HFFc6 (cell line): ENCODE measurements at places on chromosomes 6 and 20. TPM values are rescaled to one million over a fixed set of nuclear protein-coding genes. Genes with fewer than 3 reads are reported as not detected.

DNA sequence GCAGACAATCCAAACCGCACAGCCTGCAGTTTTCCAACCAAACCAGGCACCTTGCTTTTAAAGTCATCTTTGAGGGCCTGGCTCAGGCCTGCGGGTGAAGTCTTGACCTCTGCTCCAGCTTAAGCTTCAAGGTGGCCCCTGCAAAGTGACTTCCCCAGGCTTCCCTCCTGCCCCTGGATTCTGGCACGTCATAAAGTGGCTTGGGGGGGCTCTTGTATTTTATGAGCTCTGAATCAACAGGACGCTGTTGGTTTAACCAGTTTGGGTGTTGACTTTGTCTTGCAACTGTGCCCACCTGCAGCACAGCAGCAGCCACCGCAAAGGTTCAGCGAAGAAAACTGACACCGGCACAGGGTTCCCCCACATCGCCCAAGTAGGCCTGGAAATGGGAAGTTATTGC lies 81.2 kb downstream of the NFATC2 start:
- DNase-seq = no peak
- H3K4me3 ChIP-seq = no peak overlapping the region
- peaks cover 3% of the 10 kb centered on the region for H3K27me3 ChIP-seq
- 0 out of 2 replicates have a peak, but pooled peaks cover 5% of the 10 kb centered on the region for H3K36me3 ChIP-seq
- no peak overlapping the region for H3K27ac ChIP-seq

DNA sequence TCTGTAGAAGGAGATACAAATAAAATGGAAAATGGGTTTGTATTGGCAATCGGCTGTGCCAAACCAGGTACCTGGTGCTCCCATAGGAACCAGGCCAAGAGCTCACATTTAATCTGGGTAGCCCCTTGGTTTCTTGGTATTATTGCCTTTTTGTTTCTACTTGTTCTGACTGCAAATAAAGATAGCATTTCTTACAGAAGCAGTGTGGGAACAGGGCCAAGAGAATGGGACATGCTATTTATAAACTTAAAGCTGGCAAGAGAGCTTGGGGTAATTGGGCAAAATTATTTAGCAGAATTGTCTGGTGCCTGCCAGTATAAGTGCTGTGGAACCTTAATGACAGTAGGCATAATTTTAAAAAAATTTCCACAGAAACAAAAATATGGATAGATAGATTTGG lies 113.5 kb upstream of the GLP1R start:
- no peak overlapping the region for H3K27ac ChIP-seq
- DNase-seq = no peak
- no peak overlapping the region for H3K4me3 ChIP-seq
- no peaks in the 10 kb centered on the region for H3K36me3 ChIP-seq
- H3K4me1 ChIP-seq = no peaks in the 10 kb centered on the region

- no peak for DNase-seq
- H3K36me3 ChIP-seq = peaks cover 24% of the 10 kb centered on the region
- H3K4me3 ChIP-seq = no peak overlapping the region
- peaks cover 13% of the 10 kb centered on the region for H3K4me1 ChIP-seq
- H3K27me3 ChIP-seq = no peaks in the 10 kb centered on the region
These were observed 67.5 kb downstream of the KCNQ5 start for GRCh38 chr6:72689107-72689954.

DNA sequence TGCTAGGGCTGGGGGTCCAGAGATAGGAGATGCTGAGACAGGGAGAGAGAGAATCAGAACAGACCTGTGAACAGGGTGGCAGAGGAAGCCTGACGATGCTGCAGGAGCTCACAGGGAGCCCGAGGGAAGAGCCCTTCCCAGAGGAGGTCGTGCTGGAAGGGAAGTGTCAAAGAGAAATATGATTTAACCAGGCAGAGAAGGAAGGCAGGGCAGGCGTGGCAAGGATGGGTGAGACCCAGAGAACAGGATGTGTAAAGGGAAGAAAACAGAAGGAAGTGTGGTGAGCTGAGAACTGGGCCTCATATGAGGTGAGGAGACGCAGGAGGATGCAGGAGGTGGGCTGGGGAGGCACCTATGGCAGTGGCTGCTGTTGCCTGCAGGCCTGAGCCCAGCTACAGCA lies 105.6 kb downstream of the ZDHHC14 start:
- H3K27ac ChIP-seq = no peak overlapping the region
- H3K4me1 ChIP-seq = no peaks in the 10 kb centered on the region
- no peaks in the 10 kb centered on the region for H3K36me3 ChIP-seq
- H3K27me3 ChIP-seq = peaks cover 4% of the 10 kb centered on the region

- DNase-seq = no peak
- no peaks in the 10 kb centered on the region for H3K36me3 ChIP-seq
- peaks cover 20% of the 10 kb centered on the region for H3K4me1 ChIP-seq
- H3K27ac ChIP-seq = no peak overlapping the region
These were observed 536 bp upstream of the RAET1G start for GRCh38 chr6:149923327-149923986.

DNA sequence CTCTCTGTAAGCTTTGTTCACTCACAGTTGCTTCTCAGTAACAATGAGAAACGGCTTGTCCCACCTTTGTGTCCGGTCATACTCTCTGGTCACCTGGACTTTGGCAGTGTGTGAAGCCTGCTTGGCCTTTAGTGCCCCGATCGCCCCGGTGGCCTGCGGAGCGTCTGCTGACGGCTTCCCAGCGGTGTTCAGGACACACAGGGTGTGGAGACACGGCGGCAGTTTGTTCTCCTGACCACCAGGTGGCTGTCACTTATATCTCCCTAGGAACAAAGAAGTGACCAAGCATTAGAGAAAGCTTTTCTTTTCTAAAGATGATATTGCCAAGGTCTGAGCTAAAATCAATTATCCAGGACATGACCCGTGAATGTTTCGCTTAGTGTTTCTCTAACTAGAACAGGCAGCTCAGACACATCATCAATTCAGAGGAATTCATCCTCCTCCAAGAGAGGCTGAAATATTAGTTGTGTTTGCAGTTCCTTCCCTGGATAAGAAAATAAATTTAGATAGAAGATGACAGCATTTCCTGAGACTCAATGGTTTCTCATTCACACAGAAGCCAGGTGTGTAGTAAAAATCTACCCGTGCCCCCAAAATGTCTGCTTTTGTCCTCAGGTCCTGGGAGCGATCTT lies 167.4 kb upstream of the THBS2 start:
- no peak overlapping the region for H3K27ac ChIP-seq
- no peak overlapping the region for H3K4me3 ChIP-seq
- H3K4me1 ChIP-seq = no peaks in the 10 kb centered on the region
- H3K36me3 ChIP-seq = no peaks in the 10 kb centered on the region
- peak; percentile 23 for DNase-seq

DNA sequence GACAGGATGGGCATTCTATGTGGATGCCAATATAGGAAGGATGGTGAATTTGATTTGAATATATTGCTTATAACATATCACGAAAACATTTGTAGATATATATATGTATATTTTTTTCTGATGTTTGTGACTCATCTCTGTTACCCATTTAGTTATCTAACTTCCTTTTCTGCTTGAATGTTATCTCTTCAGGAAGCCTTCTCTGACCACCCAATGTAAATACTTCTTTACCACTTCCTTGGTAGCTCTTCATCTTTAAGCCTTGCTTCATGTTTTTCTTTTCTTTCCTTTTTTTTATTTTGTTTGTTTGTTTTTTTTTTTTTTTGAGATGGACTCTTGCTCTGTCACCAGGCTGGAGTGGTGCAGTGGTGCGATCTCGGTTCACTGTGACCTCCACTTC lies 260.5 kb upstream of the EPHA7 start:
- H3K27me3 ChIP-seq = no peaks in the 10 kb centered on the region
- no peak for DNase-seq
- H3K4me3 ChIP-seq = no peak overlapping the region

GRCh38 chr20:16387666-16388065 lies 185.6 kb downstream of the KIF16B start:
- no peaks in the 10 kb centered on the region for H3K4me1 ChIP-seq
- H3K27me3 ChIP-seq = no peaks in the 10 kb centered on the region
- no peak overlapping the region for H3K4me3 ChIP-seq
- H3K36me3 ChIP-seq = no peaks in the 10 kb centered on the region
- DNase-seq = no peak

DNA sequence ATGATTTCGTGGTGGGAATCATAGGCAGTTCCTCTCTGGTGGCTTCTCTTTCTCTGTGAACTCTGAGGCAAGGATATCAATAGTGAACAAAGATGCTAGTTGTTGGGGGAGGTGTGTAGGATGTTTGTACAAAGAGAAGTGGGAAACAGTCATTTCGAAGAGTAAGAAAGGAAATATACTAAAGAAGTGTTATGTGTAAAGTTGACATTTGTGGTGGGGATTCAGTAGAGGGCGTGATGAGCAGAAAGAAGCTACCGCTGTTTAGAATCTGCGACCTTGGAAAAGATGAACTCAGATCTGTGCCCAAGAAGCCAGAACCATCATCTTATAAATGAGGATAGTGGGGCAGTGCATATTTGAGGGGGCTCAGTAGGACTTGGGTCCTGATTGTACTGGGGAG lies 11.4 kb downstream of the SLC35F1 start:
- no peaks in the 10 kb centered on the region for H3K27me3 ChIP-seq
- no peaks in the 10 kb centered on the region for H3K36me3 ChIP-seq
- H3K4me1 ChIP-seq = no peaks in the 10 kb centered on the region
- no peak overlapping the region for H3K27ac ChIP-seq
- no peak overlapping the region for H3K4me3 ChIP-seq

GRCh38 chr6:42819803-42820511 lies 38.1 kb downstream of the BICRAL start:
- no peaks in the 10 kb centered on the region for H3K36me3 ChIP-seq
- no peak overlapping the region for H3K4me3 ChIP-seq
- H3K27ac ChIP-seq = peak overlapping the region; percentile 83
- peaks cover 24% of the 10 kb centered on the region for H3K4me1 ChIP-seq

DNA sequence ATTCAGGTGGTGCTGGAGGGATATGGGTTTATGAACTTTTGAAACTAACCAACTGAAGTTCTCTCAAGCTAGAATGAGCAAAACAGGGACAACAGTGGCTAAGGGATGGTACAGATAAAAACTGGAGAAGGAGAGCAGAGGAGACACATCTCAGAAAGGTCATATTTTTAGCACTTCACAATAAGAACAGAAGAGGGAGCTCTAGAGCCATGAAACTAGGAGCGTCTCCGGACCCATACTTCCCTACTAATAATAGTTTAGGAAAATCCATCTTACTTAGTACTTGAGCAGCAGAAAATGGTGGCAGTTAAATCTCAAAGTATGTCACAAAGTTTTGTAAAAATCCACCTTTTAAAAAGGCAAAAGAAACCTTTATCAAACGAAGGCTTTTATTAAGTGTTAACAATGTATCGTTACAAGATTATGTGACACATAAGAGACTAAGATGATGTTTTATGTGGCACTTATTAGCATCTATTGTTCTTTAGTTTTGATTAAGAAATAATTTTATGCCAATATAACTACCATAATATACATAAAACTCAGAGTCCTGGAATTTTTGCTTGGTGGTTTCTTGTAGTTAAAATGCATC lies 278.6 kb downstream of the TBC1D32 start:
- H3K27ac ChIP-seq = no peak overlapping the region
- H3K36me3 ChIP-seq = no peaks in the 10 kb centered on the region
- no peaks in the 10 kb centered on the region for H3K4me1 ChIP-seq
- peak; percentile 57 for DNase-seq

DNA sequence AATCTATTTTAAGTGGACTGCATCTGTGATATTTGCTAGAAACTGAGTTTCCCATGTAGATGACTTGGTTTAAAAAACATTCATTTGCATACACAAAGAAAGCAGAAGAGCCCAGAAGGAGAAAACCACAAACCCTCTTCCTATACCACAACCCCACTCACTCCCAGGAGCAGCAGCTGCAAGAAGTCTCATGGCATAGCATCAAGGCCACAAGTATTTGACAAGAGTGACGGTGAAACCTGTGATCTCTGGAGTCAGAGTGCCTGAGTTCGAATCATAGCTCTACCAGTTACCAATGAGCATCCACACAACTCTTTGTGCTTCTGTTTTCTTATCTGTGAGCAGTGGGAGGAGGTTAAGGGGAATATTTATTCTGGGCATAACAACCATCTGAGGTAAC lies 44.7 kb upstream of the SIRPG start:
- no peak for DNase-seq
- no peaks in the 10 kb centered on the region for H3K4me1 ChIP-seq
- H3K4me3 ChIP-seq = no peak overlapping the region
- peaks cover 17% of the 10 kb centered on the region for H3K27me3 ChIP-seq
- H3K36me3 ChIP-seq = no peaks in the 10 kb centered on the region

DNA sequence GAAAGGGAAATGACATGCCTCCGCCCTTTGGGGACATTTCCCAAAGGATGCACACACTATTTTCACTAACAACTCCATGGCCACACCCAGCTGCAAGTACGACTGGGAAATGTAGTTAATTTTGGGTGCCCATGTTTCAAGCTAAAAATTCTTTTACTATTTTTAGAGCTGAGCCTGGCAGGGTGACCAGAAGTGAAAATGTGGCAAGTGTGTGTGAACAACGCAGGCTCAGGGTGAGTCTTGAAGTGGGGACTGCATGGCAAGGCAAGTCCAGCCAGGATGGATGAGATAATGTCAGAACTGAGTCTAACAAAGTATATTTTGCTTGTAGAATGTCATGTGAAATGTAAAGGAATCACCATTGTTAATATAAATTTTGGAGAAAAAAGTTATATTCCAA lies 17.0 kb upstream of the CD109 start:
- H3K4me1 ChIP-seq = peaks cover 16% of the 10 kb centered on the region
- H3K27me3 ChIP-seq = peaks cover 4% of the 10 kb centered on the region
- H3K27ac ChIP-seq = no peak overlapping the region

DNA sequence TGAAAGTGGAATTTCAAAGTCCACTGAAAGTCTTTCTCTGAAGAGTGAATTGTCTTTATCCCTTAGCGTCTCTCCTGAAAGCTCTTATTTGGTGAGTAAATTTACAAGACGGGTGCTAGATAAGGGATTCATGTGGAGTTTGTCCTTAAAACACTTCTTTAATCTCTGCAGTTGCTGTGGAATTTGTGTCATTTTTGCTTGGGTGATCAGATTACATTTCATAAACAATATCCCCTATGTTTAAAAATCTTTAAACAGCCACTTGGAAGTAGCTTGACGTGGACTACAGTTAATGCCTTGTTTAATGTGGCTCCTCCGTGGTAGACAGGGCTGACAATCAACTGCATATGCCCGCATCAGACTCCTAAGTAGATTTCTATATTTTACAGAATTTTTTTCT lies 175.4 kb upstream of the ZNF217 start:
- peaks cover 62% of the 10 kb centered on the region for H3K4me1 ChIP-seq
- H3K4me3 ChIP-seq = no peak overlapping the region
- H3K27me3 ChIP-seq = peaks cover 4% of the 10 kb centered on the region

DNA sequence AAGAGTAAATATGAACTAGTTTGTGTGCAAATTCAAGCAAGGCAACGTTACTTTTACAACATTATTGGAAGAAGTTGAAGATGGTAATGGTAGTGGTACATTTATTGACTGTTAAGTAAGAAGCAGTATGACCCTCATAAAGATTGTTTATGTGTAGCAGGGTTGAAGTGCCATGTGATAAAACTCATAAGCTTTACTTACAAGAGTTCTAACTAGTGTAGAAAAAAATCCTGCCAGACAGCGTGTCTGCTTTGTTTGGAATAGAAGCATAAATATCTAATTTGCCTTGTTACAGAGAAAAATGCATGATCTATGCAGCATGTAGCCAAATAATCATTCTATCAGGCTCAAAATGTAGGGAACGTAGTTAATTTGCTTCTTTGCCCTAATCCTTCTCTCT lies 450.8 kb upstream of the SOX4 start:
- no peaks in the 10 kb centered on the region; the same call in 1 of the 2 replicates for H3K27me3 ChIP-seq

- peaks cover 34% of the 10 kb centered on the region for H3K4me1 ChIP-seq
- peak overlapping the region; percentile 94 for H3K4me3 ChIP-seq
- no peaks in the 10 kb centered on the region for H3K36me3 ChIP-seq
- H3K27ac ChIP-seq = peak overlapping the region; percentile 88
These were observed 16.6 kb upstream of the TRIM27 start for GRCh38 chr6:28940294-28940857.

- peak; percentile 41 for DNase-seq
- H3K36me3 ChIP-seq = peaks cover 23% of the 10 kb centered on the region
- H3K27ac ChIP-seq = no peak overlapping the region
- no peak overlapping the region for H3K4me3 ChIP-seq
- peaks cover 15% of the 10 kb centered on the region for H3K4me1 ChIP-seq
These were observed 27.9 kb downstream of the GCLC start for GRCh38 chr6:53517021-53517420.

SLC22A7 gene
- not detected in 3 replicates for total RNA-seq

FAM184A gene
- total RNA-seq = not detected in 3 replicates
